ENCODE measurements at places on chromosomes 5 and 9. TPM values are rescaled to one million over a fixed set of nuclear protein-coding genes. Genes with fewer than 3 reads are reported as not detected.
A peak's percentile ranks its signal among the peaks of the same experiment; 100 is the strongest.

DNA sequence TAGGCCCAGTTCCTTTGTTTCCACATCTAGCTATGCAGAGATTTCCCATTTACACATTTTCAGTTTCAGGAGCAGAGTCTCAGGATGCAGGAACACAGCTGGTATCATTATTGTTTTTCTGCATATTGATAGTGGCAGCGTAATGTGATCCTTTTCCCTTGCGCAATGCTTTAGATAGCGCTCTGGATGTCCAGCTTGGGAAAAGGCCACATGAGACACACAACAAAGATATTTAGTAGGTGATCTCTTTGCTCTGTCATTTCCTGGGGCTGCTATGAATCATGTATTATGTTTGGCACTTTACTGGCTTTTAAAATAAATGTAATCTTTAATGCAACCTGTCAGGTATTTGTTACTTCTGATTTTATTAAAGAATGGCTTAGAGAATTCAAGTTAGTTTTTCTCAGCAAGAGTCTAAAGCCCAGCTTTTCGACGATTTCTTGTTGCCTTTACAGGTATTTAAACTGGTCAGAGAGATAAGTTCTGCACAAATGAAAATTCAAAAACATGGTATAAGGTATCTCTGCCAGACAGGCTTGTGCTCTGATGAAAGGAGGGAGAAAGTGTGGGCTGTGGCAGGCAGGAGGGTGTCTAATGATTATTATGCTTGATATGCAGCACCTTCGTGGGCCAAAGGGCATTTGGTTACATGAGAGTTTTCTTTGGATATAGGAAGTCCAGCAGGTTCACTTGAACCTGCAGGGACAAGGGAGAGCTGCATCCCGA lies 42.2 kb downstream of the PTTG1 start:
- peak; percentile 79 for DNase-seq

Gene TLX3
- not detected for total RNA-seq

Gene KCNT1
- total RNA-seq = not detected

DNA sequence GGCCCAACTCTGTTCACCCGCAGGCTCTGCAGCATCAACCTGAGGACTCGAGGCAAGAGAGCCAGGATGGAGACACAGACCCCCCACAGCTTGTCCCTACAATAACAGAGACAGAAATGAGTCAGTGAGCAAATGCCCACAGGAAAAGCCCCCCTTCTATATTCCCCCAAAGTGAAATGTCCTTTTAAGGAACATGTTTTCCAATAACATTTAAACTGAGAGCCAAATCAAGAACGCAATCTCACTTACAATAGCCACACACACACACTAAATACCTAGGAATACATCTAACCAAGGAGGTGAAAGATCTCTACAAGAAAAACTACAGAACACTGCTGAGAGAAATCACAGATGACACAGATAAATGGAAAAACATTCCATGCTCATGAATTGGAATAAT lies 49.0 kb downstream of the TEX10 start:
- no peak for DNase-seq

DNA sequence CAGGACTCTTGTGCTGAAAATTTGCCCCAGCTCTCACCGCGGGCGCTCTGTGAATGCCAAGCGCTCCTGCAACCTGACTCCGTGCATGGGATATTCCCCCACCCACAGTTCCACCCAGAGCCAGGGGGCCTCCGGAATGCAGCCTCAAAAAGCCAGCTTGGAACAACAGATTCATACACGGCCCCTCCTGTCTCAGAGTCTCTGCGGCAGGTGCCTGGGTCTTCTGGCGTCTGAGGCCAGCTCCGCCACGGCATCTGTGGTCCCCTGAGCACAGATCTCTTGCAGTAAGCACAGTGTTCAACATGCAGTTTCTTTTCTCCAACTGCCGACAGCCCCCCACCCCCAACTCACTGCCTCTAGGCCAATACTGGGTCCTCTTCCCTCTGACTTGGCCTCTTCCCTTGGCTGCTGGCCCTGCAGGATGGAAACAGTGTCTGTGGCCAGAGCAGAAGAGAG lies 355.7 kb upstream of the IRX2 start:
- DNase-seq = no peak

DNA sequence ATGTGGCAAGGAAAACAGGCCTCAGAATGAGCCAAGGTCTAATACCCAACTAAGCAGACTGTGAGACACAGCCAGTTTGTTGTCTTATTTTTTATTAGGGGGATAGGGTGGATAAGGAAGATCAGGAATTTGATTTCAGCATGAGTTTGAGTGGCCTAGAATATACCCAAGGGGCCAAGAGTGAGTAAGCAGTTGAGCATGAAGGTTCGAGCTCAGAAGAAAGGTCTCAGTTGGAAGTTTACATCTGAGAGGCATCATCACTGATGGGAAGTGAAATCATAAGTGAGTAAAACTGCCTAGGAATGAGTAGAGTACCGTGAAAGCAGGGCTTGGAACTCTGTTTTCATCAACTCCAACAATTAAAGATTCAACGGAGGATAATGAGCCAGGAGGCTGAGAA lies 12.6 kb downstream of the PSMD5 start:
- no peak for DNase-seq

DNA sequence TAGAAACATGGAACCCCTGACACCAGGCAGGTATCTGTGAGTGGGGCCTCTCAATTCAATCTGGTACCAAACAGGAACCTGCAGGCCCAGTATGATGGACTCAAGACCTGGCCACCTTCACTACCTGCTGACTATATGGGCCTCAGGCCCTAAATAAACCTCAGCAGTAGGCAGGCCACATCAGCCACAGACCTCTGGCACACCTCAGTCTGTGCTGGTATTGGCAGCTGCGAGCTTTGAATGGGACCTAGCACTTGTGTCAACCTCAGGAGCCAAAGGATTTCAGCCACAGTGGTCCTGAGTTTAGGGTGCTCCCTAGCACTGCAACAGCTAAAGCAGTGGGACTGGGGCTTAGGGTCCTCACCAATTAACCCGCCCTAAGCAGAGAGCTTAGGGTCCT lies 325.5 kb downstream of the ZNF608 start:
- DNase-seq = no peak

GRCh38 chr5:135303582-135304173 lies 95.4 kb downstream of the MACROH2A1 start:
- DNase-seq = no peak

DNA sequence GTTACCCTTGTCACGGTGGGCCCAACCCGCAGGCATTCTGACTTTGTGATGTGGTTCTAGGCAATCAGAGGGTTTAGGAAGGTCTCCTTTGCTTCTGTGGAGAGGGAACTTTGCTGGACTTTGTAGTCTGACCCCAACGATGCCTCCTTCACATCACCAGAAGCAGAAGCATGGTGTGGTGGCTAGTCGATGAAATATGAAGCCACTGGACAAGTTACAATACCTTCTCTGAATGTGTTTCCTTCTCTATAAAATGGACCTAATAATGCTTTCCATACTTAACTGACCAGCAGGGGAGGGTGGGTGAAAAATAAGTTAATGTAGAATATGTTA lies 607 bp downstream of the SPEF2 start:
- no peak for DNase-seq

GRCh38 chr9:4796988-4797853 lies 4.5 kb downstream of the RCL1 start:
- DNase-seq = peak; percentile 73

DNA sequence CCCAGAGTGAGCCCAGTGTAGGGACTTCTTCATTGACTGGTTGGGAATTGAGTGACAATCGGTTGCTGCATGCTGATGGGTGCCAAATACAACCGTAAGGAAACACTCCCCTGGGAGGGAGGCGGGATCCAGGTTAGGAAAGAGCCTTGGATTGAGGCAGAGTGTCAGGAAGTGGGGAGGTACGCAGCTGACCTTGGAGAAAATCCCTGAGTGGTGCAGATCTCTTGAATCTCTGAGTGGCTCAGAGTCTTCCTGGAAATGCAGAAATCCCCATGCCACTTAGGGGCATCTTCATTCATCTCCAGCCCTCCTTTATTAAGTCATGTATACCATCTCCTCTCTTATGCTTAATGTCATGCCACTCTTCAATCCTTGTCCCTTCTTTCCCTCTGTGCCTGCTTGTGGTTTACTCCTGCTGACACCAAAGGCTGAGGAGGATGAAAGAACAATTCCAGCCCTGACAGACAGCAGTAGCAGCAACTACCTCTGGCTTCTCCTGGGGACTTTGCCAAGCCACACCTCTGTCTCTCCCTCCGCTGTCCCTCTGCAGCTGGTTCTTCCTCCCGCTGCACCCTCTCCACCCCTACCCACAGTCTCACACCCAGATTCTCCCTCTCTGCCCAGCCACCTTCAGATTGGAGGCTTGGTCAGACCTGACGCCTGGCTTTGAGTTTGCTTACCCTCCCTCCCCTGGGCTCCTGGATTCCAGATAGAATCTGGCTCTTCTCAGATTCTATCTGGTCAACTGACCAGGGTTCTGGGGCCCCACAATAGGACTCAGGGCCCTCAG lies 14.1 kb upstream of the LCP2 start:
- DNase-seq = no peak

GRCh38 chr5:121640298-121640697 lies 211.4 kb upstream of the FTMT start:
- no peak for DNase-seq

Gene CENPK
- total RNA-seq = 26.6 TPM

Gene PLAC8L1
- total RNA-seq = not detected

GRCh38 chr9:121896545-121896943 lies 196.6 kb downstream of the TTLL11 start:
- DNase-seq = no peak

DNA sequence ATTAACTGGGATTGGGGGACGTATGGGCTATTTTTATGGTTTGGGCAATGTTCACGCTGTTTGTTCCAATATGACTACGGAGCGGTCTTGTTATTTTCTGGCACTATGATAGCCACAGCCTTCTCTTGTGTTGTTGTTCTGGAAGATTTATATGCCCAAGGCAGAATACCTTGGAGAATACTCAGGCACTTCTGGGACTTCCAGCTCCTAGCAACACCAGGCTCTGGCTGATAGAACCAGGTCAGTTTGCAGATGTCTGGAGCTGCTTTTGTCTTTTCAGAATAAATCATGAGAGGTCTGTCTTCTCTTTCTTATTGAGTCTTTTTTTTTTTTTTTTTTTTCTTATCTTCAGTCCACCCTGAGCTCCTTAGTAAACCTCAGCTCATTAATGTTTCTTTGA lies 262.5 kb downstream of the MED10 start:
- no peak for DNase-seq

GRCh38 chr9:26950521-26950920 lies 3.5 kb upstream of the PLAA start:
- no peak for DNase-seq

GRCh38 chr5:32280656-32281081 lies 32.1 kb downstream of the MTMR12 start:
- DNase-seq = no peak

GRCh38 chr5:127696683-127697082 lies 6.5 kb upstream of the CCDC192 start:
- DNase-seq = no peak

Gene SCGB3A2
- total RNA-seq = not detected

DNA sequence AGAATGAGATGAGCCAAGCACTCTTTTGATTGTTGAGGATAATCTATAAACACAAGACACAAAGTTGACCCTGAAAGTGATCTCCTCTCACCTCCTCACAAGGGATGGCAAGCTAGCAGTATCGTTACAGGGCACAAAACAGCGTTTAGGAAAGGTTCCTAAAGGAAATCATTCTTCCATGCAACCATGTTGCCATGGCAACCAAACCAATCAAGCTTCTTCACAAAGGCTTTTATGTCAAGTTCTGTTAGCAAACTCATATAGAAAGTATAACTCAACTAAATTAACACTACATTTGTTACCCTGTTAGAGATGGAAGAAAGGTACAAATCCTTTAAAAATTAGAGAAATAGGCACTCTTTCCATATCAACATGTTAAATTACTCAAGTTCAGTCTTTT lies 1016.8 kb upstream of the DMAC1 start:
- peak; percentile 48 for DNase-seq

DNA sequence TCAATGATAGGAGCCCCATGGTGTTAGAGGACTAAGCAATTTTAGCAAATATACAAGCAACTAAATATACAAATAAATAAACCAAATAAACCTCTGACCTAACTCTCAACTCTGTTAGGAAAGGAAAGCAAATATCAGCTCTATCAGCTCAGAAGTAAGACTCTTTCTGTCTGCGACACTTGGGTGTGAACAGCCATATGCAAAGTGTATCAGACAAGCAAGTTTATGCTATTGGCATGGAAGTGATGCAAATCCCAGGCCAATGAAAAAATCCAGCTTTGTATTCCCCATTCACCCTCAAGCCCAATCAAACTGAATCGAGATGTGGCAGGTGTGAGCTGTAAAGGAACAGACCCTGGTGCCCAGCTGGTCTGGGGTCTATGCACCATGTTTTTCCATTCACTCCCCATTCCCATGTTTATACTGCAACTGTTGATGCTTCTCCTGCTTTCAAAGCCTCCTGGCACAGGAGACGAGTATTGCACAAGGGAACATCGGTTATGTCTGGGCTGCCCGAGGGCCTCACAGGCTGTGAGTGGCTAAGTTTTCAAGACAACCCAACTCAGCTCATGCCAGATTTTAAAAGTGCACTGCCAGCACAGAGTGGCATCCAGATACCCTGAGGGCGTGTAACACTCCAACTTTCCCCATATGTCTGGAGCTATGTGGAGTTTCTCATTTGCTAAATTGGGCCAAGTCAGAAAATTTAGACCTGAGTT lies 73.1 kb downstream of the FEM1C start:
- DNase-seq = no peak
